ENCODE measurements at places on chromosomes 12 and 14.

DNA sequence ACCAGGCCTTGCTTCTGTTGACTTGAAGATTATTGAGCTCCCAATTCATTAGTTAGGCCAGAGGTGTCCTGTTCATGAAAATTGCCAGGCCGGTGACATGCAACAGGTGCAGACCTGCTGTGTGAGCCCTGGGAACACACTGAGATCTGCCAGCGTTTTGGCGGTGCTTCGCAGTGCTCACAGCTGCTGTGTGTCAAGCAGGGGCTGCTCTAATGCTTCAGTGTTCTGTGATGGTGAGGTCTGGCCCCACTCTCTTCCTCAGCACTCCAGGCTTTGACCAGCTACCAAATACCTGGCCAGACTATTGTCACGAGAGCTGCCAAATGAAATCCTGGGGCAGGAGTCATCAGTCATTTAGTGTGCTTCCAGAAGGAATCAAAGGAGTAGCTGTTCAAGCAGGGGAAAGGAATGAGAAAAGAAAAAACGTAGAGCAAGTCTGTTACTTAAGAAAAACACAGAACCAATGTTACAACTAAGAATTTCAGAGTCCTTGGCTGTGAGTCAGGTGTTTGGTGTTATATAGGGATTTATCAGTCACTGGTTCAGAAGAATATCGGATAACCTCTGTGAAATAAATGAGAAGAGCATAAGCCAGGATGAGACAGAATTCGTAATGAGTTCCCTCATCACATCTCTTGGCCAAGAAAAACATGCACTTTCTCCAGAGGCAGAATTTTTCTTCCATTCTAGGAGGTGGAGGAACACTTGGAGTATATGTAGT is 150.8 kb downstream of the FBXL14 start:
- no peak for DNase-seq

DNA sequence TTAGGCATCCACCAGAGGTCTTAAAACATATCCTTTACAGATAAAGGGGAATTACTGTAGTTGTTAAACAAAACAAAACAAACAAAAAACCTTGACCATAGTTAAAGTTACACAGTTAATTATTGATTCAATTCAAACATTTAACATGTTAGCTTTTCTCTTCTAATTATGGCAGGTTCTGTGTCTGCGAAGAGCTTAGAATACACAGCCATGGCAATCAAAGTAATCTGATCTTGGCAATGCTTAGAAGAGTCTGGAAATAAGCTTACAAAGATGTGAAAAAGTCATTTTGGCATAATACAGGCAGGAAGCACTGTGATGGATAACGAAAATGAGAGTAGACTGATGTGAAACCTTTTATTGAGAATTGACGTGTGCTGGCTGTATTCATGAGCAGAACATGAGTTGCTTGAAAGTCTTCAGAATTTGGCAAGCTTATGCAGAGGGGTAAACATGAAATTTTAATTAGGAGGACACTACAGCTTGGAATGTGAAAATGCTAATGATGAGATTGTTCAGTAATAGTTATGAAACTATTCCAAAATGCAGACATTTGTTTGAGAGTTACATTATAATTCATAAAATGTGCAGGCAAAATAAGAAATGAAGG is 629.6 kb downstream of the FSCB start:
- DNase-seq = no peak

GRCh38 chr12:49415521-49415970 is 48.3 kb downstream of the SPATS2 start:
- DNase-seq = no peak

GRCh38 chr14:33949411-33949893 is 1.4 kb downstream of the EGLN3 start:
- DNase-seq = no peak

DNA sequence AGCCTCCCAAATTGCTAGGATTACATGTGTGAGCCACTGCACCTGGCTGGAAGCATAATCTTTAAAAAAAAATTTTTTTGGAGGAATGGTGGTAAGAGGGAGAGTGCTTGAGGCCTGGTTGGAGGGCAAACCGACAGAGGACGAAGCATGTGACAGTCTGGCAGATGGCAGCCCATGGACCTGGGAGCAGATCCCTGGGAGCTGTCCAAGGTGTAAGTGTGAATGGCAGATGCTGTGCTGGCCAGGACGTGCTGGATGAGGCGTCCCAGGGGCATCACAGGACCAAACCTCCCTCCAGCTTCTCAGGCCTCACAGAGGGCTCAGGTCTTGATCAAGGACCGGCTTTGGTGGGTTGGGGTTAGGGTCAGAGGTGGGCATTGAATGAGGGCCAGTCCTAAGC is 128.4 kb upstream of the NCOR2 start:
- peak; percentile 45 for DNase-seq

GRCh38 chr12:58086006-58086405 is 144.6 kb downstream of the ATP23 start:
- no peak for DNase-seq

- DNase-seq = no peak
Observed at GRCh38 chr14:102043251-102044025, 43.4 kb downstream of the HSP90AA1 start.

- DNase-seq = no peak
Observed at GRCh38 chr14:95885866-95886265, 9.2 kb downstream of the TUNAR start.

DNA sequence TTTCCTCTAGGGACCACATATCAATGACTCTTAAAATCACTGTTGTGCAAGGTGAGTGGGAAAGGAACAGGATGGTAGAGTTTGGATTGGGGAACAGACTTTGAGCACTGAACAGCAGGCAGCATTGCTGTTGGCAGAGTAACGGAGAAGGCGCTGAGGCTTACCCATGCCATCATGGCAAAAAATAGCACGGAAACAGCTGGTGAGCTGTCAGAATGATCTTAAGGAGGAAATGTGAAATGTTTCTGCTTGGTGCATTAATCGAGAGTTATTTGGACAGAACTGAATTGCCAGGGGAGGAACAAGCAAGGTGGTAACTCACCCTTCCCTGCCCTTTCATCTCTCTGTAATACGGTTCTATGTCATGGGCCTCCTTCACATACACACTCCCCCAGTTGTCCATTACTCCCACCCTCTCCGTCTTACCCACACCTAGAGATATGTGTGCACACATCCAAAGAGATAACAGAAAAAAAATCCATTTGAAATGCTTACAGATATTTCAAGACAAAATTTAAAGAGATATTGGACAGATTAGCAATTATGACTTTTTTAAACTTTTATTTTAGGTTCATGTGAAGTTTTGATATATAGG is 572.5 kb downstream of the DIO2 start:
- no peak for DNase-seq

DNA sequence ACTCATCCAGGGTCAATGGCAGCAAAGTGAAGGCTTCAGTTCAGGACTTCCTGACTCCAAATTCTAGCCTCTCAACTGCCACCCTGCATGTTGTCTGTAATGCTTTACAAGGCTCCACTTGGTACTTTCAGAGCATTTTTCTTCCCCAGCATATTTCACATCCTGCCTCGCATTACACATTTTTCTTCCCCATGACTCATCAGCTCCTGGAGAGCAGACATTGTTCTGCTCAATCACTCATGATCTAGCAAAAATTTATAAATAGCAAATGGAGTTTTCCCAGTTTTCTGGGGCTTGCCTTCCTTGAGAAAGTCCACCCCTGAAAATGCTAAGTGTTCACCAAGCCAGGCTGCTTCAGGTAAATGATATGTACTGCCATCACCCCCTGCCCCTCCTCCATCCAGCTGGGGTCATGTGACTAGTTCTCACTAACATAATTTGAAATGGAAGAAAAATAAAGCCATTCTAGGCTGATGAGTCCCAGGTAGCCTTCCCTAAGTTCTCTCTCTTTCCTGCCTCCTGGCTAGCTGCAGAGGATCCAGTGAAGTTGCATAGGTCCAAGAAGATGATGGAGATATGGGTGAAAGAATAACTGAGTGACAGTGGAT is 69.4 kb downstream of the ARMH4 start:
- peak; percentile 68 for DNase-seq

GRCh38 chr14:24364841-24365240 is 3.1 kb upstream of the NFATC4 start:
- no peak for DNase-seq
